Fibroblast of pulmonary artery (primary cell): ENCODE measurements at places on chromosomes 16 and 17.

DNA sequence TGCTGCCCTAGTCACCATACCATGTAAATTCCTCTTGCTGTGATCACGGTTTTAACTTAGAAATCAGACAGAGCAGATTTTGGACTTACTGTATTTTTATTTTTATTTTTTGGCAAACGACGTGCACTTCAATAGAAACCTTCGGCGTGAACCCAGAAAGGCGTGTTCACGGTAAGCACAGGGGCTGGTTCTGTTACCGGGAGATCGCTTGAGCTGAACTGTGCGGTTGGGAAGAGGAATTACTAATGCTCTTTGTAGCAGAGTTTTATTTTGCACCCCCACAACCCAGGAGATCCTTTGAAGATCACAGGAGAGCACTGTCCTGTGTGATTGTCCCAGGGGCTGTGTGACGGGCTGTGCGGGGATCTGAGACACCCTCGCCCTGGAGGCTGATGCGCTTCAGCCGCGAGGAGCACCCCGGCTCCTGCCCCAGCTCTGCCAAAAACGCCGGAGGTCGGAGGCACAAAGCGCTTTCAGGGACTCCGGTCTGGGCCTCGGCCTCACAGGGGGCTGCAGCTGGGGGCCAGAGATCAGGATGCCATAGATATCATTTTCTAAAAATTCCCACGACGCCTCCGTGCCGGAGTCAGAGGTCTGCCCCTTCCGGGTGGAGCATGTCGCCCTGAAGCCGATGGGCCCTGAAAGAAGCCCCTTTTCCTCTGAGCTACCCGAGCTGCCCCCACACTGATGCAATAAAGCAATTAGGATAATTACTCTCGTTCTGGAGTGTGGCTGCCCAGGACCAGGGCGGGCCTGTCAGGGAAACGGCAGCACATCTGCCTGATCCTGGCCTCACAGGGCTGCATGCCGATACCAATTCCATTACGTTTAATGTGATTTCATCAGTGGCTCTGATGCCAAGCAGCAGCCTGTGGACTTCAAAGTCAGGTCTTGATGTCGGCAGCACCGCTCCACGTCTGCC is 71.8 kb downstream of the LMF1 start:
- no peak for DNase-seq

DNA sequence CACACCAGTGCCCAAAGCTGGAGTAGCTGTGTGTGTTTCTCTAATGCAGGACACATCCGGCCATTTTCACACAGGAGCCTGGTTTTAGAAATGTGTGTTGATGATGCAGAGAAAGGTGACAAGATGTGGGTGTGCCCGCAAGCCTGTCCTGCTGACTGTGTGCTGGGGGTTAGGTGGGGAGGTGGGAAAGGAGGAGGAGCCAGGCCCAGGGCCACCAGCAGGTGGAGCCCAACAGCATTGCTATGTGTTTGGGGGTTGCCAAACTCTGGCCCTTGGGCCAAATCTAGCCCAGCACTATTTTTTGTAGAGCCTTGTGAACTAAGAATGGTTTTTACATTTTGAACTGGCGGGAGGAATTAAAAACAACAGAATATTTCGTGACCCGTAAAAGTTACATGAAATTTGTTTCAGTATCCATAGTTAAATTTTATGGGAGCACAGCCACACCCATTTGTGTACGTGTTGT is 61.7 kb upstream of the LGALS9 start:
- no peak for DNase-seq

GRCh38 chr17:50944054-50944901 is 78.1 kb upstream of the TOB1 start:
- DNase-seq: peak; percentile 29

DNA sequence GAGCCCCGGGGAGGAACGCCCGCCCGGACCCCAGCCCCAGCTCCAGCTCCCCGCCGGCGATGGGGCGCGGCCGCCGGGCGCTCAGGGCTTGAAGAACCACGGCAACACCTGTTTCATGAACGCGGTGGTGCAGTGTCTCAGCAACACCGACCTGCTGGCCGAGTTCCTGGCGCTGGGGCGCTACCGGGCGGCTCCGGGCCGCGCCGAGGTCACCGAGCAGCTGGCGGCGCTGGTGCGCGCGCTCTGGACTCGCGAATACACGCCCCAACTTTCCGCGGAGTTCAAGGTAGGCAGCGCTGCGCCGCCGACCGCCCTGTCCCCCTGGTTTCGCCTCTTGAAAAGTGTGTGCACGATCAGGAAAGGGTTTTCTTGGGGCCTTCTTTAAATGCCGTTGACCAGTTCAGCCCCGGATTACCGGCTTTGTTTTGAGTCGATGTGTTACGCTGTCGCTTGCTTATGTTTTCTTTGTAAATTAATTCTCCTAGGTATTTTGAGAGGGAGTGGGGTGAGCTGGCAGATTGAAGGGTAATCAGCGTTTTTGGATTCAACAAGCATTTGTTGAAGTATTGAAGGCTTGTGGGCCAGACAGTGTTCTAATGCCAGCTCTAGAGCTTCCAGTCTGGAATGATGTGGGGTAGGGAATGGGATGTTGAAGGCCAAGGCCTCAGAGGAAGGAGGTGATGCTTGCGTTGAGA is 681 bp downstream of the USP43 start:
- no peak for DNase-seq

DNA sequence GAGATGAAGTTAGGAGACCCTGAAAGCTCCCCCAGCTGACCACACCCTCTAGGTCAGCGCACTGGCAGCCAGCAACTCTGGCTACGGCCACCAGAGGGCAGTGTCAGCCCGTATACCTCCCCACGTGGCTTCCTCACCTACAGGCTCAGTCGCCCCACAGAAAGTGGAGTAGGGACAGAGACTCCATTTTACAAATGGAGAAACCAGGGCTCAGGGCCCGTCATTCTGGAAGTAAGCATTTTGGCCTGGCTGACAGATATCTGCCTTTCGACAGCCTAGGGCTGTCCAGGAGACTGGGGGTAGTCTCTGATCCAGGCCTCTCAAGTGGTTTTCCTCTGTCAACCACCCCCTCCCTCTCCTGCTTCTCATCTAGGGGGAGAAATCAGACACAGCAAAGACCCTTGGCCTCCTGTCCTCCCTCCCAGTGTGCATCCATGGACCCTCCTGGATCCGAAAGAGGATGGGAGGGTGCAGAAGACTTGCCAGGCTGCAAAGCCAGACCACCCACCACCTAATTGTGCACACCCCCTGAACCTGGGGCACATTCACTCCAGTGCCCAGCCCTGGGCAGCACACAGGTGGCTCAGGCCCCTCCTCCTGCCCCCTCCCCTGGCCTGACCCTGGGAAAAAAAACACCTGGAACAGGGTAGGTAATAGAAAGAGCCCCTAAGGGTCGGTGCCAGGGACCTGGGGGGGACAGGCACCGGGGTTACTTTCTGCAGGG is 3.8 kb upstream of the HAP1 start:
- DNase-seq: peak; percentile 81

GRCh38 chr17:43588121-43588520 is 42.0 kb upstream of the ETV4 start:
- no peak for DNase-seq

DNA sequence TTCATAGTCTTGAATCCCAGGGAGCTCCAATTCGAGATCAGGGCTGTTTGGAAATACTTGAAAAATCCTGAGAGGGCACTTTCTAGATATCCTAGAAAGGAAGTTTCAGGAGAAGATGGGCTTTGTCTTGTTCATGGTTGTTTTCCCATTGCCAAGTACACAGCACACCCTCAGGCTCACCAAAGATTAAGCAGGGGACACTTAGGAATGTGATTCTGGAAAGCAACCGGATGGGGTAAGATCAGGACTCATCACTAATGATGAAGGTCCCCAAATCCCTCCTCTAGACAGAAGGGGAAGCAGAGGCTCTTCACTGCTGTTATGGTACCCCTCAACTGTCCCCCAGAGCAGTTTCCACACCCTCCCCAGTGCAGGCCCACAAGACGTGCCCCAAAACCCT is 40.7 kb downstream of the VAC14 start:
- no peak for DNase-seq
